ENCODE measurements at places on chromosomes 7 and 10. TPM values are rescaled to one million over a fixed set of nuclear protein-coding genes. Genes with fewer than 3 reads are reported as not detected.

Gene OPN1SW
- not detected for total RNA-seq

DNA sequence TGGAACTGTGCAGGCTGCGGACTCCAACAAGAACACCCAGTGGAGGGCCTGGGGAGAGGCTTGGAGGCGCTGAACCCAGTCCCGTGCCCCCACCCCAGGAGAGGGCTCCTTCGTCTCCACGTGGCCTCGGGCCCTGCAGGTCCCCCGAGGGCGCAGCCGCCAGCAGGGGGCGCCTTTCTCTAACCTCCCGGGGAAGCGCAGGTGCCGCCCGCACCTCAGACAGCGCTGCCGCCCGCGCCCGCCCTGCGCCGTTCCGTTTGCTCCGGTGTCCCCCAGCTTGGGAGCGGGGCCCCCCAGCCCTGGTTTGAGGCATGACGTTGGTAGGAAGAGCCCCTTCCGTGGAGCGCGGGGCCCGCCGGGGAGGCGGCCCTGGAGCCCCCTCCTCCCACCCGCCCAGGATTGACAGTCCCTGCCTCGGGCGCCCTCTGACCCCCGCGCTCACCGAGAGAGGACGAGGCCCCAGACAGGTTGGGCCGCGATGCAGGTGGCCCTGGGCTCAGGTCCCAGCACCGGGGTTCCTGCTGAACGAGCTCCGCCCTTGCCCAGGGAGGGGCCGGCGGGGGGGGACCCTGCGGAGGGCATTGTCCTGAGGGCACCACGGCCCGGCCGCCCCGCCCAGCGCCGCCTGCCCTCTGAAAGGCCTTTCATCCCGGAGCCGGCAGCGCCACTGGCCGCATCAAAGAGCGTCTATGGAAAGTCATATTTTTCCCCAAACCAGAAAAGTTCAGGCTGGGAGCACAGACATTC, 42.8 kb downstream of the FOXL3 start:
- DNase-seq = peak; percentile 83

GRCh38 chr10:86598151-86598550, 56.2 kb upstream of the OPN4 start:
- no peak for DNase-seq

DNA sequence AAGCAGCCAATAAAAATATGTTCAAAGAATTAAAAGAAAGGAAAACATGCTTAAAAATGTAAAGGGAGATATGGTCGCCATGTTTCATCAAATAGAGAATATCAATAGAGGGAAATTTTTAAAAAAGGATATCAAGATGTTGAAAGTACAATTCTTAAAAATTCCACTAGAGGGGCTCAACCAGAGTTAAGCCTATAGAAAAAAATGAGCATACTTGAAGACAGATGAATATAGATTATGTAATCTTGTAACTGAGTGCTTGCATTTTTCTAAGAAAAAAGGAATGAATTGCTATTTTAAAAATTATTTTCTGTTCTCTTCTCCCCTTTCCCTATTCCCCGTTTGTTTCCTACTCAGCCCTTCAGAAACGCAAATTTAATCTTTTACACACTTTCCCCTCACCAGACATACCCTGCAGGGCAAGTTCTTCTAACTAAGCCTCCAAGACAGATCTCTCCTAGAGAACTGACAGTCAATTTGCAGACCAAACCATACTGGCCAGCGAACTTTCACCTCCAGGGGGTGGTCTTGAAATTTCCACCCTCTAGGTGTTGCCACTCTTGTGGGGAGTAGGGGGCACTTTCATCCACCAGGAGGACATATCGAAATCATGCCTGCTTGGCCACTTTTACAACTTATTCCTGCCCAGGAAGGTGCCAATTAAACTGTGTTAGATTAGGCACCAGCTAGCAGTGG, 67.7 kb downstream of the NSUN6 start:
- no peak for DNase-seq

GRCh38 chr10:102434394-102435132, 2.2 kb upstream of the CUEDC2 start:
- no peak for DNase-seq

Gene AKR1B15
- total RNA-seq = not detected

DNA sequence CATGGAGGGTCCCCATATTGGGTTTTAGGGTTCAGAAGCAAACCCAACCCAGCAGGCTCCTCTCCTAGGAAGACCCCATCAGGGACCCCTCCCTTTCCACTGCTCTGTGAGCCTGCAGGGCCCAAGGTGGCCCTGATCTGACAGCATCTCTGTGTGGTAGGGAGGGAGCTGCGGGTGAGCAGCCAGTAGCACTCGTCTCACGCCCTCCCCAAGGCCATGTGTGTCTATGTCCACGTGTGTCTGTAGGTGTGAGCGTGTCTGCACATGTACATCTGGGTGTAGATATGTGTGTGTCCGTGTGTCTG, 103.5 kb upstream of the FAM20C start:
- DNase-seq = no peak

- DNase-seq = no peak
These were observed 126.5 kb downstream of the MYL10 start for GRCh38 chr7:101502466-101503098.

Gene ITPRID1
- not detected for total RNA-seq

Data from omental fat pad (tissue), 4 donors.